ENCODE measurements at places on chromosomes 1 and 21. TPM values are rescaled to one million over a fixed set of nuclear protein-coding genes. Genes with fewer than 3 reads are reported as not detected.

- H3K36me3 ChIP-seq = no peaks in the 10 kb centered on the region
- H3K4me1 ChIP-seq = peaks cover 6% of the 10 kb centered on the region
- no peak overlapping the region for H3K4me3 ChIP-seq
- no peak for DNase-seq
These were observed 3.9 kb upstream of the ZNF678 start for GRCh38 chr1:227559499-227559898.

The AKR7A3 gene
- total RNA-seq = 1.9 TPM

The IFFO2 gene
- 18.8 TPM for total RNA-seq

GRCh38 chr1:10337436-10337835, 61.4 kb upstream of the PGD start:
- H3K4me1 ChIP-seq = no peaks in the 10 kb centered on the region
- peaks cover 52% of the 10 kb centered on the region for H3K36me3 ChIP-seq
- no peak overlapping the region for H3K4me3 ChIP-seq
- H3K27ac ChIP-seq = no peak overlapping the region
- DNase-seq = no peak

The S100A7A gene
- not detected for total RNA-seq

- H3K27me3 ChIP-seq = peaks cover 7% of the 10 kb centered on the region
- peaks cover 8% of the 10 kb centered on the region for H3K4me1 ChIP-seq
- no peak overlapping the region for H3K27ac ChIP-seq
- H3K4me3 ChIP-seq = no peak overlapping the region
These were observed 5.7 kb upstream of the ZNF683 start for GRCh38 chr1:26378088-26378878.

GRCh38 chr1:46491443-46492268, 2.0 kb downstream of the DMBX1 start:
- H3K27ac ChIP-seq = no peak overlapping the region
- H3K4me1 ChIP-seq = no peaks in the 10 kb centered on the region
- DNase-seq = no peak
- peaks cover 80% of the 10 kb centered on the region for H3K27me3 ChIP-seq

The SELL gene
- 0.55 TPM for total RNA-seq

DNA sequence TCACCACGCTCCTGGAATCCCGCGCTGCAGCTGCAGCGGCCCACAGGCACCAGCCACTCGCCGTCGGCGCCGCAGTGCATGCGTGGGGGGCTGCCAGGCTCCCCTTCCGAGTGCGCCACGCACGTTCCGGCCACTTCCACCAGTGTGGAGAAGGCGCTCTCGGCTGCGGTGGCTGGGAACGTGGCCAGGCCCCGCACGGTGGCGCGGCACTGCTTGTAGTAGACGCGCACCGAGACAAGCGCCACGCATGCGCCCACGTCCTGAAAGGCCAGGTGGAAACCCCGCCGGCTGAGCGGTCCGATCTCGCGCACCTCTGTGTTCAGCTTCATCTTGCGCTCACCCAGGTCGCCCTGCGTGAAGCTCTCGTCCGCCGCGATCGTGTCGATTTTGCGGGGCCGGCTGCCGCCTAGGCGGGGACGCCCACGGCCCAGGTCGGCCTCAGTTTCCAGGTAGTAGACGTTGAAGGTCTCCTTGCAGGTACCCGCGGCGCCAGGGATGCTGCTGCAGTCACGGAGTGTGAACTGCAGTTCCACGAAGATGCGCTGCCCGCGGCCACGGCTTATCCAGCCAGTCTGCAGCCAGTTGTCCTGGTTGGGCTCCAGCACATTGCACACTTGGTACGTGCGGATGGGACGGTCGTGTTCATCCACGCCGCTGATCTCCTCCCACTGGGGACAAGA, 3.4 kb downstream of the EPHA10 start:
- no peaks in the 10 kb centered on the region for H3K36me3 ChIP-seq
- no peak overlapping the region for H3K4me3 ChIP-seq
- H3K27me3 ChIP-seq = peaks cover 23% of the 10 kb centered on the region

DNA sequence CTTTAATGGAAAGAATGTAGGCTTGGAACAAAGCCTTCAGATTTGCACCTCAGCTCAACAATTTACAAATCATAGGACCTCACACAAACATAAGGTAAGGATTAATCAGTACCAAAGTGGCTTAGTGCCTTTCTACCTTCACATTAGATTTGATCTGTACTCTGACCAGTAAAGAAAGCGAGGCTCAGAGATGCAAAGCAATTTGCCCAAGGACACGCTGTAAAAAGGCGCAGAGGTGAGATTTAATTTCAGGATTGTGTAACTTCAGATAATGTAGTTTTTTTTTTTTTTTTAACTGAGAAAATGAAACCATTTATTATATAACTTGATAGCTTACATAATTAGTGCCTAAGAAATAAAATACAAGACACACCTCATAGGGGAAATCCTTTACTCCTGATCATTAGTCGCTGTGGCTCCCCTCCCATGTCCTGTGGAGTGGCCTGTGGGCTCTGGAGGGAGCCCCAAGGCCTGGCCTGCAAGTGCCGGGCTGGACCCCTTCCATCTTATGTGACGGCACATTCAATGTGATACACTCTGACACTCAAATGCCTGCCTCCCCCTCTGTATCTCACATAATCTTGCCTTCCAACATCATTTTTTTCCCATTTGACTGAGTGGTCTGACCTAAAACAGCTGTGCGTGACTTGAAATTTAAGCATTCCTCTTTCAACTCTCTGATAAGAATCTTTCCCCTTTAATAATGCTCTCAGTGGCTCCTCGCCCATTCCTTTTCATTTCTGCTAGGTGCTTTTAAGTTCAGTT, 426.5 kb upstream of the DAB1 start:
- H3K4me1 ChIP-seq = no peaks in the 10 kb centered on the region
- H3K4me3 ChIP-seq = no peak overlapping the region
- H3K36me3 ChIP-seq = no peaks in the 10 kb centered on the region

DNA sequence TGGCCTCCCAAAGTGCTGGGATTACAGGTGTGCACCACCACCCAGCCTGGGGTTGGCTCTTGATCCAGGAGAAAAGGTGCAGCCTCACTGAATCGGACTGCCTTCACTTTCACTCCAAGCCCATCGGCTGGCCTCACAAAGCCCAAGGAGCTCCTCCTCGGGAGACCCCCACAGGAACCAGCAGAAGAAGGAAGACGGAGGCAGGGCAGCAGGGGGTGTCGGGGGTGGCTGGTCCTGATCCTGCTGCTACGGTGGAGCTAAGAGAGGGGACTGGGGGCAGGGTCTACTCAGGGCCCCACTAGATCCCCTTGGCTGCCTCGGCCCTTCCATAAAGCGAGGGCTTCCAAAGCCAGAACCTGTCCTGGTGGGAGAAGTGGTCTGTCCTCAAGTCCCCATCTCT, 93.9 kb downstream of the STUM start:
- no peak overlapping the region for H3K4me3 ChIP-seq
- DNase-seq = peak; percentile 48
- H3K27ac ChIP-seq = peak overlapping the region; percentile 79
- peaks cover 93% of the 10 kb centered on the region for H3K4me1 ChIP-seq
- H3K36me3 ChIP-seq = peaks cover 17% of the 10 kb centered on the region

The S100A9 gene
- total RNA-seq = 73.4 TPM

DNA sequence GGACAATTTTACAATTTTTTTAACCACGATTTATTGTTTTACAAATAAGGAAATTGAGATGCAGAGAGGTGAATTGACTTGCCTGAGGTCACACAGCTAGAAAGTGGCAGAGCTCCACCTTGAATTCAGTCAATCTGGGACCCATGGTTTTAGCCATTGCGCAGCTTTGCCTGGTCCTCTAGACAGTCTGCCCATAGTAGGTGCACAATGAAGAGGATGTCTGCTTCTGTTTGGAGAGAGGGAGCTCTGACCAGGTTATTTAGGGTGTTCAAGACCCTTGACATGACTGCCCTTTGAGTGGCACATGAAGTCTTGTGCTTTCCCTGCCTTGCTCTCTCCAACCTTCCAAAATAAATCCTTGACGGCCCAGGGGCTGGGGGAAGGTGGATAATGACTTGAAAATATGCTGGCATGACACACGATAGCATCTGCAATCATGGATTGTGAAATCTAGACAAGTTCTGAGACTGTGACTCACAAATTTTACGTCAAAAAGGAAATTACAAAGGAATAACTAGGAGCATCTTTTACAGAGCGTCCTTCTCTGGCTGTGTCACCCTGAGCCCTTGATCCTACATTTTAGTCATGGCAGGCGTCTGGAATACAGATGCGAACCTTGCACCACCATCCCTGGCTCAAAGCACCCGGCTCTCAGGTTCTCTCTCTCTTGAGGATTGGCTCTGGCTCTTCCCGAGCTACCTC, 26.2 kb upstream of the ID3 start:
- no peaks in the 10 kb centered on the region for H3K4me1 ChIP-seq
- H3K27me3 ChIP-seq = no peaks in the 10 kb centered on the region
- no peaks in the 10 kb centered on the region for H3K36me3 ChIP-seq
- H3K4me3 ChIP-seq = no peak overlapping the region

The DNM3 gene
- total RNA-seq = 13.3 TPM

DNA sequence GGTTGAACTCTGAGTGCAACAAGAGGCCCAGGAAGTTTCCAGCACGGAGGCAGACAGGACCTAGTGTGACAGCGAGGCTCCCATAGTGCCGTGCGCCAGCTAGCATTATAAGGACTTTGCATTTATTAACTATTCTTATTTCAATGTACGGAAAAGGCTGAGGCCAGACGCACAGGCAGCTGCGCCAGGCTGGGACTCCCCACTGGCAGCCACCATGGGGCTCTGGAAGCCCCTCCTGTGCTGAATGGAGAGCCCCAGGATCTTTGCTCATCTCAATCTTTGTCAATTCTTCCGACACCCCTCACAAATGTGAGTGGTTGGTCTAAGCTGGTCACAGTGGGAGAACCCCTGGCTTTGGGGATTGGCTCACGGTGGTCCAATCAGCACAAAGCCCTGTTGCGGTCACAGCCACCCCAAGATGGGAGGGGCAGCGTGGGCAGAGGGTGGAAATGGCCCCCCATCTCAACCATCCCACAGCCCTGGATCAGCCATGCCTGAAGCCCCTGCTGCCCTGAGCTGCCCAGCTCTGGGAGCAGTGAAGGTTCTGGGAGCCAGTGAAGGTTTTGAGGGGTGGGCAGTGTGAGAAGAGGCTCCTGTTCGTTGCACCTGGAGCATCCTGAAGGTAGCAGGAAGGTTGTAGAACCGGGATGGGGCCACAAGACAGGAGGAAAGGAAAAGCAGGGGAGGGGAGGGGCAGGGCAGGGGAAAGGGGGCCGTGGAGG, 59.5 kb upstream of the ADARB1 start:
- H3K27me3 ChIP-seq = no peaks in the 10 kb centered on the region
- DNase-seq = no peak
- no peak overlapping the region for H3K27ac ChIP-seq
- H3K4me3 ChIP-seq = no peak overlapping the region

DNA sequence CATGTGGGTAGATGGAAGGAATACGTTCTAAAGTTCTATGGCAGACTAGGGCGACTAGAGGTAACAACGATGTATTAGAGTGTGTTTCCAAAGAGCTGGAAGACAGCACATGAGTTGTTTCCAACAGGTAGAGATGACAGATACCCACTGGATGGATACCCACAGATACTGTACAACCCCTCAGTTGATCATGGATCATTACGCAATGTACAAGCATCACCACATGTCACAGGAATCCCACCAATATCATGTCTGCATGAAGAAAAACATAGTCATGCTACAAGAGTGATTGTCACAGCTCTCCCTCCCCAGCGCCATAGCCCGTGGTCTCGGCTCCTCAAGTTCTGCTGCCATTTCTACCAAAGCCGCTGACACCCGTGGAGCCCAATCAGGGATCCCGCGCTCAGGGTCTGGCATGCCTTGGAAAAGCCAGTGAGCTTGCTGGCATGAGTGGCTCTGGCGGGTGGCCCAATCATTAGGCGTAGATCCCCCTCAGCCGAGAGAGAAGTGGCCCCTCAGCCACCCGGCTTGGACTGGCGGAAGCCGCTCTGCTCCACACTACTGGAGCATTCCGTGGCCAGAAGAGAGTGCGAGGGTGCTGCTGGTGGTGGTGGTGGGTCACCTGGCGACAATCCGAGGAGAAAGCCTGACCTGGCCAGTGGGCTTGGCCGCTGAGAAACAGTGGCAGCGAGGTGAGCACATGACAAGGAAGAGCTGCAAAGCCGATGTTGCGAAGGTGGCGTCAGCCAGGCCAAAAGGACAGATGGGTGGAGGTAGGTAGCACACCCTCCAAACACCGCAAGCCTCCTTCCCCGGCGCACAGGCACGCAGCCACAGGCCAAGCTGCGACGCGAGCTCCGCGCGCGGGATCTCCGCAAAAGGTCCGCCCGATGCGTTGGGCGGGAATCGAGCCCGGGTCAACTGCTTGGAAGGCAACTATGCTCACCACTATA, 65.7 kb upstream of the FCGR2A start:
- H3K4me3 ChIP-seq = no peak overlapping the region
- no peak overlapping the region for H3K27ac ChIP-seq
- H3K27me3 ChIP-seq = peaks cover 57% of the 10 kb centered on the region
- H3K4me1 ChIP-seq = peaks cover 10% of the 10 kb centered on the region
- no peaks in the 10 kb centered on the region for H3K36me3 ChIP-seq

The WDTC1 gene
- 32.4 TPM for total RNA-seq

Data from sigmoid colon (tissue), 7 donors.